AG04450 (cell line): ENCODE measurements at places on chromosomes 3 and 15.

GRCh38 chr3:197420115-197420514 lies 121.7 kb upstream of the DLG1 start:
- DNase-seq: no peak

- no peak for DNase-seq
These were observed 927.7 kb downstream of the ROBO2 start for GRCh38 chr3:77967621-77968020.

DNA sequence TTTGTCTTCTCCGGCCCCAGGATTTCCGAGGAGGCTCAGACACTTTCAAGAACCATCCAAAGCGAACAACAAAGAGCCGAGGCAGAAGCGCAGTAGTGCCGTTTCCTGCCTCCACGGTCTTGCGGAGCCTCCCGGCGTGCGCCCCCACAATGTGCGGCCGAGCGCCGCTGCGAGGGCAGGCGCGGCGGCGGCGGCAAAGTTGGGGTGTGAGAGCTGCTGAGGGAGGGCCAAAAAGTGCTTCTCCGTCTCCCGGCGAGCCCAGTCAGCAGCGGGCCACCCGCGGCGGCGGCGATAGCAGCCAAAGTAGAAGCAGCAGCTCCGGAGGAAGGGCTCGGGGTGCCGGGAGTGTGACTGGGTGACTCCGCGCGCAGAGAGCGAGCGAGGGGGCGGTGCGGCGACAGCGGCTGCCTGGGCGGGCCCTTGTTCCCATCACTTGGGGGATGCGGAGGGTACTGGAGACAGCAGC lies 749.1 kb downstream of the ROBO1 start:
- DNase-seq: no peak

DNA sequence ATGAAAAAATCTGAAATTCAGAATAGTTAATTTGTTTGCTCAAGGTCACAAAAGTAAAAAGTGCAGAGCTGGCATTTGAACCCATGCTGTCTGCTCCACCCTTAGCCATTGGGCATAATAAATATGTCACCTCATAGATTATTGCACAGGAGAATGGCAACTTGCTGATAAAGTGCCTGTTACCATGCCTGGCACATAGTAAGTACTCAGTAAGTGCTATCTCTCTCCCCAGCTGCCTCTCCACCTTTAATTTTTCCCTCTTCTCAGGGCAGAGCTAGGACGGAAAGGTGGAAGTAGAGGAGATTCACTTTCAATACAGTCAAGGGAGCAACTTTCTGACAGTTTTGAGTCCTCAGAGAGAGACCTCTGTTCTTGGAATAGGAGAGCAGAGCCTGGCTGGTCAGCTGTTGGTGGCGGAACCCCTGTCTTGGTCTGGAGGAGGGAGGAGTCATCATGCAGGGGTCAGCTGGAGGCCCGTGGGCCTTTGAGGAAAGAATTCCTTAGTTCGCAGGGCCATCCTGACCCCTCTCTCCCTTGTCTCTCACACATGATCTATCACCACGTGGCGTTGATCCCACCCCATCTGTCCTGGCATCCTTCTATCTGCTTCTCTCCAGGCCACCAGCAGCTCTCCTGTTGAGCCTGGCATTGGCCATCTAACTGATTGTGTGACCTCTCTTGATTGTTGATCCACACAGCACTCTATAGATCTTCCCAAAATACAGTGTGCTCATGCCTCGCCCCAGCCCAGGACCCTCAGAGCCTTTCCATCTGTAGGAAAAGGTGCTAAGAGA lies 149.3 kb downstream of the RPLP1 start:
- DNase-seq: no peak

- DNase-seq: no peak
These were observed 24.7 kb downstream of the PARP14 start for GRCh38 chr3:122705379-122705778.

DNA sequence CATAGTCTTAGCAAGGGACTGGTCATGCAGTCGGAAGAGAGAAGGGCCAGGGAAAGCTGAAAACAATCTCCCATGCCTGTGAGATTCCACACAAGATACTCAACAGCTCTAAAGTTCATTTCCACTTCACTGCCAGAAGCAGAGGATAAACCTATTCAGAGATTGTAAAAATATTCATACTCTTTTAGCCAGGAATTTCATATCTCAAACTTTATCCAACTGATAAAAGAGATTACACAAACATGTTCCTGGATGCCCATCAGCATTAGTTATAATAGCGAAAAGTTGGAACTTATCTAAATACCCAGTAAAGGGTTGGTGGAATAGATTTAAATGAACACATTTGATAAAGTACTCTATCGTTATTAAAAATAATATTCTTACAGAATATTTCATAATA lies 75.2 kb upstream of the ARHGEF3 start:
- DNase-seq: no peak

GRCh38 chr15:29935296-29936004 lies 113.2 kb upstream of the TJP1 start:
- DNase-seq: no peak

DNA sequence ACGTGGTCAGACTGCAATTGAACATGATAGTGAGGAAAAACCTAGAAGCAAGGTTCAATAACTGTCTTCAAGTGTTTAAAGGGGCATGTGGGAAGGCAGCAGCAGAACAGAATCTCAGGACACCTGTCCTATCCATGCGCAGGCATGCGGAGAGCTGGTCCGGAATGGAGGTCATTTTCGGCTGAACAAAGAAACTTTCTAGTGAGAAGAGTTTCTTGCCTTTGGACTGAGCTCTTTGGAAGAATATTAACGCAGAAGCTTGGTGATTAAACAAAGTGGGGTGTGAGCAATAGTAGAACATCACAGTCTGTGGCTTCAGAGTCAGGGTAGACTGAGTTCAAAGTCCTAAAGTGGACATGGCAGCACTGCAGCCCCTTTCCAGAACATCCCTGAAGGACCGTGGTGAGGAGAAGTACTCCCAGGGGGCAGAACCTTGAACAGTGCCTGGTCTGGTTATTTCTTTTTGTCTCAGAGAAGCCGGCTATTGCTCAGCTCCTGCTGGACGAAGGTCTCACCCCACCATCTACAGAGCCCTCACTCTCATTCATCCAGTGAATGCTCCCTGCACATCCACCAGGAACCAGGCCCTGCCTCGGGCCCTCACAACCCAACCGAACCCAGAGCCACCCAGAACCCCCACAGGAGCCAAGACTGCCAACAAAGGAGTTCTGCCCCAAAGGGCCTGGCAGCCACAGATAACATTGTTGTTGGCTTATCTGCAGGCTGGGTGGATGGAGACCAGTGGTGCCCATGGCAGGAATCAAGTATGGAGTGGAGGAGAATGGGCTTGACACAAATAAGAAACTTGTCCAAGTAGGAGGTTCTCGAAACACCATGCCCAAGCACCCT lies 2.8 kb upstream of the SSUH2 start:
- no peak for DNase-seq

DNA sequence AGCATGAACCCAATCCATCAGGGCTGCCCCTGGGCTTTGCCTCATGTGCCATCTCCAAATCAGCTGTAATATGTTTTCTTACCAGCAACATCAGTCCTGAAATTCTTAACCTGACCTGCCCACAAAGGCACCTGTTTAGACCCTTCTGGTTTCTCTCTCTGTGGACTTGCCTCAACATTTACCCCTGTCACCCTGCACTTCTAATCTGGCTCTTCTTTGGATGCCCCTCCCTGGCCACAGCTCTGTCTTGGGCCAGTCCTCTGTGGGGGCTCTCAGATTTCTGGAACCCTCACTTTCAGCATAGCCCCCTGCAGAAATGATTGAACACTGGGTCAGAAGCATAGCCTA lies 168.7 kb upstream of the STAC start:
- no peak for DNase-seq
